Right lobe of liver (tissue), 6 donors: ENCODE measurements at places on chromosomes 6 and 20. TPM values are rescaled to one million over a fixed set of nuclear protein-coding genes. Genes with fewer than 3 reads are reported as not detected.

DNA sequence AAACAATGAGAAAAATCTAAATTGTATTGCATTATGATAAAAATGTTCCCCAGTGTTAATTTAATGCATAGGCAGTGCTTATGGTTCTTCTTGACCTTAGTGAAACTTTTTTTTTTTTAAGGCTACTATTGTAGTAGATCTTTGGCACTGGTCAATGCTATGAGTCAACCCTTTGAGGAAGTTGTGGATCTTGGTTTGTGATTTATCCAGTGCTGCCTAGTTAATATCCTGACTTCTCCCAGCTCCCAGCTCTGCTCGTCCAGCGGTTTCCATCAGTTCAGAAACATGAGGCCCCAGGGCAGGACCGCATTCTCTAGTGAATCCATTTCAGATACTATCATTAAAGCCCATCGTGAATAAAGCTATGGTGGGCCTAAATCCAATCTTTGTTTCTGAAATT, 364.5 kb upstream of the JARID2 start:
- no peak for DNase-seq

GRCh38 chr6:79762370-79762769, 131.2 kb downstream of the SH3BGRL2 start:
- DNase-seq = no peak

DNA sequence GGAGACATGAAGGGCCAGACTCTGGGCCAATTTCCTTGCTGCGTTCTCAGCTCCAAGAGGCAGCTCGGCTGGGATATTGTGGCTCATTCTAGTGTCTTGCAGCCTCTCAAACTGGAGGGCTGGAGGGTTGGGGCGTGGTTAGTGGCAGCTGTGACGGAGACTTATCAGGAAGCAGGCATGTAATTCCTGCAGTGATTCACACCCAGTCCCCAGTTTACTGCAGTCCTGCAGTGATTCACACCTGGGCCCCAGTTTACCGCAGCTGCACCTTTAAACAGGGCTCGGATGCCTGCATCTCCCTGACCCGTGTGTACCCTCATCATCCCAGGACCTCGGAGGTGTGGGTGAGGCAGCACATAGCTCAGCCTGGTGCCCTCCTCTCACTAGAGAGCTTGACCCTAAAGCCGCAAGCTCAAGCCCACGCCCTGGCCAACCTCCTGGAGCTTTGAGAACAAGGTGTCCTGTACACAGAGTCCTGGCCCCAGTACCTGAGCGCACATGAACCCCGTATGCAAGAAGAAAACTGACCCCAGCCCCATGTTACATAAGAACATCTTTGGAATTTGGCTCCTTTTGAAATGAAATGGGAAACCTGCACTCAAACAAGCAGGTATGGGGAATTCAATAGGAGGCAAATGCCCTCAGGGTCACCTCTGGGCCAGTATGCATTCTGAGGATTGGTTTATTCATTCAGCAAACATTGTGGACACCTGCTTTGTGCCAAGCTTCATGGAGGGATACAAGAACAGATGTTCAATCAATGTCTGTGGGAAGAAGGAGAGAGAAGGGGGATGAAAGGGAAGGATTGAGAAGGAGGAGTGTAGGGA, 55.3 kb upstream of the FAM83D start:
- no peak for DNase-seq

DNA sequence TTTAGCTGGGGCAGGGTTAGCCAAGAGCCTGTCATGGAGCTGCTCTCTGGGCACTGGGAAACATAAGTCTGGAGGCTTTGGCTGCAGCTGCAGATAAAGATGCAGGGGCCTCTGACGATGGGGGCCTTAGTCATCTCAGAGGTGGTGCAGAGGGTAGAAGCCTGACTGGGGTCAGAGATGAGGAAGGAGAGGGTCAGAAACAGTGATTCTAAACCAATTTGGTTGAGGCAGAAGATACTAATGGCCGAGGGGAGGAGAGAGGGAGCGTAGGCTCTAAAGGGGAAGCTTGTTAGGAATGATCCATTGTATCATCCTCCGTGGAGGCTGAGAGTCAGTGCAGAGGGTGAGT, 33.8 kb downstream of the PLEKHG1 start:
- DNase-seq = no peak

DNA sequence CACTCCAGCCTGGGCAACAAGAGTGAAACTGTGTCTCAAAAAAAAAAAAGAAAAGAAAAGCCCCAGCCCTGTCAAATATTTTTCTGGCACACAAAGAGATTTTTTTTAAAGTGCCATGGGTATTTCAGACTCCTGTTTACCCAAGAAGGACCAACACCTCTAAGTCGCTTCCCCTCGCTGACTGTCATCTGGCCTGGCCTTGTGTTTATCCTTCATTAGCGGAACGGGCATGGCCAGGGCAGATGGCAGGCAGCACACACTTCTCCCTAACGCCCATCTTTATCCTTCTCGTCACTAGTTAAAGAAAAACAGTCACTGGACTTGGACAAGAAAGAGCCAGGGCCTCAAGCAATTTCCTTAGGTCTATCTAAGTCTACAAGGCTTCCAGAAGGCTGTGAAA, 7.3 kb upstream of the CBFA2T2 start:
- DNase-seq = no peak

DNA sequence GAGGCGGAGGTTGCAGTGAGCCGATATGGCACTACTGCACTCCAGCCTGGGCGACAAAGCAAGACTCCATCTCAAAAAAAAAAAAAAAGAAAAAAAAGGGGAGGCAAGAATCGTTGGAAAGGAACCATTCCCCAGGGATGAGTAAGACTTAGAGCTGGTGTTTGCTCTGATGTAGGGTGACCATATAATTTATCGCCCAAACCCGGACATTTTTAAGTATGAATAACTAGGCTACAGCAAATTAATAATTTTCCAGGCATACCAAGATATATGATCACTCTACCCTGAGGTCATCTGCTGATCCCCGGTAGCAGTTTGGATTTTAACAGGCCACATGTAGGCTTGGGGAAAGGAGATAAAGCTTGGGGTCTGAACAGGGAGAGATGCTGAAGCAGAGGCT, 260.9 kb downstream of the BTBD9 start:
- DNase-seq = no peak

GRCh38 chr6:129124347-129124746, 241.4 kb downstream of the LAMA2 start:
- no peak for DNase-seq

- no peak for DNase-seq
Observed at GRCh38 chr20:6066582-6066981, 12.7 kb upstream of the LRRN4 start.

DNA sequence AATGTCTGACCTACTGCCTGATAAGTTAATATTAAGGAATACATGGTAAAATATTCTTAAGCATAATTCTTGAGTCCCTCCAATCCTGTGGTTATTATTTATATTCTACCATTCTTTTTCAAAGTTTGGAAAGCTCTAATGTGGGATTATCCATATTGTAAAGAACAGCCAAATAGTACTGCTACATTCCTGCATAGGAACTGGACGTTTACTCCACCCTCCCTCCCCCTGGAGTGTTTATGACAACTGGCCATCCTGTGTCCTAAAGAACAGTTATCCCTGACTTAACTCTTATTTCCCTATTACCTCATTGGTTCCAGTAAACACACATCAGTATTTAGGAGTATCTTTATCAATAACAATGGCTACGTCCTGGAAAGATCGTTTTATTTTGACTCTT, 308.7 kb upstream of the TFAP2D start:
- DNase-seq = no peak

GRCh38 chr20:56724241-56724757, 95.2 kb downstream of the TFAP2C start:
- no peak for DNase-seq

DNA sequence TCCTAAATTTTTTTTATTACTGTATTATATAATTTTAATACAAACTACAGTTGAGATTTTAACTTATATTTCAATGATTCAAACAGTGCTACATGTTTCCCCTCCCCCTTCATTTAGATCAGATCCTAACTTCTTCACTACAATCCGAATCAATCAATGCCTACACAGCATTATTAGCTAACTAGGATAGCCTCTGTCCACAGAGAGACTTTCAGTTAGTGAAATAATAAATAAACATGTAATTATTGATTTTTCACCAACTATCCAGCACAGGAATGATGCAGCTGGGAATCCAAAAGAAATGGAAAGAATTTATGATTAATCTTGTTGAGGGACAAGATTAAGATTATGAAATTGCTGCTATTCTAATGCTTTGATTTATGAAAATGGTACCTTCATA, 163.7 kb downstream of the PHF3 start:
- DNase-seq = no peak

GRCh38 chr6:164252291-164252690, 837.8 kb downstream of the QKI start:
- no peak for DNase-seq

GRCh38 chr6:138250513-138251247, 32.4 kb upstream of the PBOV1 start:
- no peak for DNase-seq

DNA sequence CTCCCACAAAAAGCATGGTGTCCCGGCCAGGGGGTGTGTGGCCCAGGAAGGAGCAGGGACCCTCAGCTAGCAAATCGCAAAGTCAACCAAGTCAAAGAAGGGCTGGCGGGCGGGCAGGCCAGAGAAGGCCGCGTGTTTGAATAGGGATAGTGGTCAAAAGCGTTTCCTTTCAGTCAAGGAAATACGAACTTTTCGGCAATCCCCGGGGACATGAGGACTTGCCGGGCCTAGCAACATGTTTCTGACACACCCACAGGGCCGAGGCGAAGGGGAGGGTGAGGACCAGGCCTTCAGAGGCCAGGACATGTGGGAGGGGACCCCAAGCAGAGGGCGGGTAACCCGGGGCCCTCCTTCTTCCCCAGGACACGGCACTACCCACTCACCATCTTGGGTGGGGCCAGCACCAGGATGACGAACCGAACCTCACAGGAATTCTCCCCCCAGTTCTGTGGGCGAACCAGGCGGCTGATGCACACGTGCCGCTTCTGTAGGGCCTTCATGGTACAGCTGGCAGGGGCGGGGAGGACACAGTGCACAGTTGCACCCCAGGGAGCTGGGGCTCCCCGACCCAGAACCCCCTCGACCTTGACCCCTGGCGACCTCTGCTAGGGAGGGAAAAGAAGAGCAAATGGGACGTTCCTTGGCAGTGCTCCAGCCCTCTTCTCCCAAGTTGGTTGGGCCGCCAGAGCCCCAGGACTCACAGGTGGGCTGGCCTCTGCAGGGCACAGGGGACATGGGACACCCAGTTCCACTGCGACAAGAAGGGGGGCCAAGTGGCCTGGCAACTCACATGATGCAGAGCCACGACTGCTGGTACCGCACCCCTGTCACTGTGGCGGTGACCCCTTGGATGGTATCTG, 5.6 kb downstream of the SLC4A11 start:
- no peak for DNase-seq

DNA sequence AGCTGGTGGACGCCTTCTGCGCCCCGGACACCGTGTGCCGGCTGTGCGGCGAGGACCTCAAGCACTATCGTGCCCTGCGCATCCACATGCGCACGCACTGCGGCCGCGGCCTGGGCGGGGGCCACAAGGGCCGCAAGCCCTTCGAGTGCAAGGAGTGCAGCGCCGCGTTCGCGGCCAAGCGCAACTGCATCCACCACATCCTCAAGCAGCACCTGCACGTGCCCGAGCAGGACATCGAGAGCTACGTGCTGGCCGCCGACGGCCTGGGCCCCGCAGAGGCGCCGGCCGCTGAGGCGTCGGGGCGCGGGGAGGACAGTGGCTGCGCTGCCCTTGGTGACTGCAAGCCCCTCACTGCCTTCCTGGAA, 82.7 kb downstream of the SSR1 start:
- no peak for DNase-seq

The GPR63 gene
- total RNA-seq = 0.02 TPM

The FOXC1 gene
- total RNA-seq = 0.62 TPM

The ADGRF5 gene
- 11.4 TPM for total RNA-seq

The SRF gene
- 17.0 TPM for total RNA-seq

The NKX2-2 gene
- total RNA-seq = not detected

The SULF2 gene
- total RNA-seq = 25.9 TPM

The SUPT3H gene
- 2.2 TPM for total RNA-seq

The SEMG1 gene
- not detected for total RNA-seq
